ENCODE measurements at places on chromosomes 2 and 18. TPM values are rescaled to one million over a fixed set of nuclear protein-coding genes. Genes with fewer than 3 reads are reported as not detected.

GRCh38 chr2:127165539-127165935, 54.6 kb downstream of the CYP27C1 start:
- no peak for DNase-seq

Gene DSG4
- not detected for total RNA-seq

Gene DQX1
- total RNA-seq, result not detected

- DNase-seq, result no peak
Observed at GRCh38 chr2:64692401-64692800, 38.7 kb upstream of the SERTAD2 start.

GRCh38 chr2:207238831-207239701, 73.3 kb upstream of the KLF7 start:
- DNase-seq, result peak; percentile 98

Gene SIX2
- under 0.01 TPM for total RNA-seq

DNA sequence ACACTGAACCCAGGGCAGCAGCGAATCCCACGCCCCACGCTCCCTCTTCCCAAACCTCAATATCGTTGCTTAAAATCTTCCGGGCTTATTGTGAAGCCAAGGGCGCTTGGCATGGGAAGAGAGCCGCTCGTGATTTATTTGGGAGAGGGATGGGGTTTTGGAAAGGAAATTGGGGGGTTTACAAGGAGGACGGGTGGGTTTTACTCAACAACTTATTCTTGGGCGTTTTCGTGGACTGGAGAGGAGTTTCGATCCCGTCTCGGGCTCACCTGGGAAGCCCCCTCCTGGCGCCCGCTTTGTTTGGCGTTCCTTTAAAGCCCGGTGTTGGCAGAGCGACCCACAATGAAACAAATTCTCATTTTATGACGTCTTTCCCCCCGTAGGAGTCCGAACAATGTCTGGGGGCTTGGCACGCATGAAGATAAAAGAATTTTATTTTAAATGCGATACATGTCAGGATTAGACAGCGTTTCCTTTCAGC, 135.3 kb downstream of the INSIG2 start:
- no peak for DNase-seq

Gene SLC14A1
- 0.86 TPM for total RNA-seq

- DNase-seq, result peak; percentile 59
Observed at GRCh38 chr2:21042958-21043743, 722 bp downstream of the APOB start.

Gene IL1RN
- not detected for total RNA-seq

DNA sequence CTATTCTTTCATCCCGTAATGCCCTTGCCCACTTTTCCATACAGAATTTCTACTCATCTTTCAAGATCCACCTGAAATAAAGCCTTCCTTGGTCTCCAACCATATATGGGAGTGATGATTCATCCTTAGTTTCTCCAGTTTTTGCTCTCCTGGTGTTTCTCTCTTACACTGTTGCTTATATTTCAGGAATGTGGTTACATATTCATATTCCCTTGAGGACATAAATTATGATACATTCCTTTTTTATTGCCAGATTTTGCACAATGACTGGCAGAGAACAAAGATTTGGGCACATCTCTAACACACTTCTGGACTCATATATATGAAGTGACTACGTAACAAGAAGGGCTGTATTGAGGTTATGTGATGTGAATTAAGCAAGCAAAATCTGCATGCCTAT, 1573.4 kb upstream of the NXPH2 start:
- no peak for DNase-seq

DNA sequence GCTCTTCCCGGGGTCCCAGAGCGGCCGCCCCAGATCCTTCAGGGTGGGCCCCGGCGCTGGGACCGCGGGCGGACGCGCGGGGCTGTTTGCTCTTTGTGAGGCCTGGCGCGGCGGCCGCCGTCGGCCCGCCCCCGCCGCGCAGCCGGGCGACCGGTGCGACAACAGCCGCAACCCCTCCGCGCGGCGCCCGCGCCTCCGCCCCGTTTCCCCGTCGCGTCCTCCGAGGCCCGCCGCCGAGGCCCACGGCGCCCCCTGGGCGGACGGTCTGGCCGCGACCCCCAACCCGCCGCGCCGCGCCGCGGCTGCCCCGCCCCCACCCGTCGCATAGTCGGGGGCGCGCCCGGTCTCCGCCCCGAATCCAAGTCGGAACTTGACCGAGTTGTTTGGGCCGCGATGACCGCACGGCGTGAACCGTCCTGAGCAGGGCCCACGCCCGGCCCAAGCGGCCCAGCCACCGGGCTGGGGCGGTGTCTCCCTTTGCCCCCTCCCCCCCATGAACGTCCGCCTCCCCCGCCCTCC, 448 bp downstream of the YPEL5 start:
- DNase-seq, result no peak

Gene TUBB6
- 821 TPM for total RNA-seq

DNA sequence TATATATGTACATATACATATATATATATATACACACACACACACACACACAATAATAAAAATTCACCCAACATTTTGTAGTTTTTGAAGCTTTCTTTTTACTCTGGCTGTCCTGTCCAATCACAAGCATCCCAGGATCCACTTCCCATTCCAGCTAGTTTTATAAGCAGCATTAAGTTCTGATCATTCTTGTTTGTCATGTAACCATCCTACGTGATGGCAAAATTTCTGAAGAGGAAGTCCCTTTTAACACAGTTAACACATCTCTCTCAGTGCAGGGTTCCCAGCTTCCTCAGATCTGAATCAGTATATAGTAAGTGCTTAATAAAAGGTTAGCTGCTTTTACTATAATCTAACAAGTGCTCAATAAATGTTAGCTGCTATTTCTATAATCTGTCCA, 26.4 kb downstream of the MYOM1 start:
- DNase-seq, result no peak

- peak; percentile 46 for DNase-seq
Observed at GRCh38 chr2:12554224-12555011, 162.3 kb upstream of the TRIB2 start.

DNA sequence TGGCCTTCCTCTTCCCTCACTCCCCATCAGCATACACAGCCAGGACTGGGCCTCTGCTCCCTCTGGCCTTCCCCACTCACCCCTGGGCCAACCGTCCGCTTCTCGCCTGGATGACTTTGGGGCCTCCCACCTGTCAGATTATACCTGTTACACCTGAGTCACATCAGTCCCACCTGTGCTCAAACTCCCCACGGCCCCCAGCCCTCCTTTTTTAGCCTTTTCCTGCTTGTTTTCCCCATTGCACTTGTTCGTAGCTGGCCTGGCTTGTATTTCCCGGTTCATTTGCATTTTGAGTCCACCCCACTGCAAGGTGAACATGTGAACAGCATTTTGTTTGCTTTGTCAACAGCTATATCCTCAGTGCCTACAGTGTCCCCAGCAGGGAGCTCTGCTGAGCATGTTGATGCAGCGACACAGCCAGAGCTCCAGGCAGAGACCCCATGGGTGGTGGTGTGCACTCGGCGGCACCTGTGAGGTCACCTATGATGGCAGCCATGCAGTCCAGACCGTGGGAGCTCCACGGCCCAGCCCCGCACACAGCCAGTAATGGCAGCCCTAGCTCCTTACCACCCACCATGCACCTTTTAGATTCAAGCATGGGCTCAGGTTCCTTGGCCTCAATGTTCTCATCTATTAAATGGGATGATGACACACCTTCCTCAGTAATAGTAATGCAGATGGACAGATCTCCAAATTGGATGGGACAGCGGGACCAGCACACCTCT, 276.4 kb upstream of the HS6ST1 start:
- no peak for DNase-seq

Gene INPP5D
- total RNA-seq, result under 0.01 TPM

DNA sequence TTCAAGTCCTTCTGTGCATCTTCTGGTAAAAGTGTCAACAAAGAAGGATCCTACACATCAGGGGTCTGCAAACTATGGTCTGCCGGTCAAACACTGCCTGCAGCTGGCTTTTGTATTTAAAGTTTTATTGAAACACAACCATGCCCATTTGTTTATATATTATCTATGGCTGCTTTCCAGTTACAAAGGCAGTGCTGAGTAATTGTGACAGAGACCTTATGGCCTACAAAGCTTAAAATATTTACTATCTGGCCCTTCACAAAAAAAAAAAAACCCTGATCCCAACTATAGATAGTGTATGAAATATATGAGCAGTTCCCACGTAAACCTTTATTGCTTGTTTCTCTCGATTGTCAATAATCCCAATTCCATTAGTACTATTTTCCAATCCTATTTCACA, 101.4 kb downstream of the RBMS1 start:
- peak; percentile 78 for DNase-seq

DNA sequence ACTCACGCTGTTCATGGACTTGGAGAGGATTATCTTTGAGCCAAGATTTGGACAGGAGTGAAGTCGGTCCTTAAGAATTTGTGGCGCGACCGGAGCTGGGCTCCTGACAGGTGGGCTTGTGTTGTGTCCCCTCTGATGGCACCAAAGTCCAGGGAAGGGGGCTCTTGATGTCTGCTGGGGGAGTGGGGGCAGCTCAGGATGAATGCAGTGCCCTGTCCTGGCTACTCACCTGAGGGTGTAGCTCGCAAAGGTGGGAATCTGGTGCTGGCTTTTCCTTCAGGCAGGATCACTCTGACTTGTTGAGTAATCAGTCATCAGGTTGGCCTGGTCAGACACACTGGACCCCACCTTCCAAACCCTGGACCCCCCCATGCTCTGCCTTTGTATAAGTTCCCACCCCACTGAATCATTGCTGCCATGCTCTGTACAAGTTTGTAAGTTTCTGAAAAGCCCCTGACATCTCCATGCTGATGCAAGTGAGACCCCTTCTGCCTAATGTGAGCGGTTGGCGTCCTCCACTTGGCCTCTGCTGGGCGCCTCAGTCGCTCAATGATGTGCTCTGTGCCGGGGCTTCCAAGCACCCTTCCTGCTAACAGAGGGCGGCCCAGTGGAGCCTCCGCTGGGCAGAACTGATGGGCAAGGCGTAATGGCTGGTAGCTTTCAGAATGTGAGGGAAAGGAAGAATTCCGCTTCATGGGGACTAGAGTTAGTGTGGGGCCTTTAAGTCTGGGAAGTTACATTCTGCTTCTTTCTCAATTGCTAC, 196.1 kb downstream of the MGAT5 start:
- no peak for DNase-seq

Gene TMEM163
- not detected for total RNA-seq

DNA sequence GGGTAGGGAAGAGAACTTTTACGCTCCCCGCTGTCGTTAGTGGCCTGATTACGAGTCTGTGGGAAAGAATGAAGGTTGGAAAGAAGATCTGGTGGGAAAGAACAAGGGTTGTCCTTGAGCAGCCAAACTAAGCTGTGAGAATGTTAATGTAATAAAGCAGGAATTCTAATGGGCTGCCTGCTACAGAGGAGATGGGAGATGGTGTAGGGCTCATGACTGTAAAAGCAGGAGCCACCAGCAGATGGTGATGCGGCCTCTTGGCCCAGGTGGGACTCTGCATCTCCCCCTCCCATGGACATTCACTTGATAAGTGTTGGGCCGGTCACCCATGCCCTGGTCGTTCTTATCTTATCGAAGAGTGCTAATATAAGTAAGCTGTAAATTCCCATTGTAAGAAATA, 150.0 kb downstream of the NEDD4L start:
- DNase-seq, result no peak

DNA sequence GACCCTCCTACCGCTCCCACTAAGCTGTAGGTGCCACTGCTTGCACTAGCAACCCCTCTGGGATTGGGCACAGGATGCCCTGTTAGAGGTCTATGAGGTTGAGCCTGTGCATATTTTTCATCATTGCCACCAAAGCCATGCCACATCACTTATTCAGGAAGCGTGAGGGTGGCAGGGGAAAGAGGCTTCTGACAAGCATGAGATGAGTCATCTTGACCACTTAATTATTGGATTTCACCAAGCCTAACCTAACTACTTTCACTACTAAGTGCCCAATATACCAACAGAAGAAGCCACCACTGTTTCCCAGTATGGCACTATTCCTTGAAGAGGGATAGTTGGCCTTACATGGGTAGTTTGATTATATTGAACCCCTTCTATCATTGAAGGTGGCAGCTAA, 181.3 kb upstream of the EPHA4 start:
- DNase-seq, result no peak

DNA sequence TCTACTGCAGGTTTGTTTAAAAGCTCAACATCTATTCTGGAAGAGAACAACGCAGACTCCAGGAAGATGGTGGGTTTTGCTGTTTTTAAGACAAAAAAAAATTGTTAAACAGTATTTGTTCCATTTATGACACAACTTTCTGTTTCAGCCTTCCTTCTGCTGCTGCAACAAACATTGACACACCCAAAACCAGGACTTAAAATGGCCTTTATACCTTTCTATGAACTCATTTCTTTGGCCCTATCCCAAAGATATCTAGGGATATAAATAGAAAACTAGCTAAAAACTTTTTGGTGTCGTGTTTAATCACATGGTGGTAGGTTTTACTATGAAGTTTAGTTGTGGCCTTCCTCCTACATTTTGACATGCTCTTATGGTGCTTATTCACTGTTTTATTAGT, 964 bp upstream of the GALNT3 start:
- no peak for DNase-seq

Gene ELP2
- 104 TPM for total RNA-seq

DNA sequence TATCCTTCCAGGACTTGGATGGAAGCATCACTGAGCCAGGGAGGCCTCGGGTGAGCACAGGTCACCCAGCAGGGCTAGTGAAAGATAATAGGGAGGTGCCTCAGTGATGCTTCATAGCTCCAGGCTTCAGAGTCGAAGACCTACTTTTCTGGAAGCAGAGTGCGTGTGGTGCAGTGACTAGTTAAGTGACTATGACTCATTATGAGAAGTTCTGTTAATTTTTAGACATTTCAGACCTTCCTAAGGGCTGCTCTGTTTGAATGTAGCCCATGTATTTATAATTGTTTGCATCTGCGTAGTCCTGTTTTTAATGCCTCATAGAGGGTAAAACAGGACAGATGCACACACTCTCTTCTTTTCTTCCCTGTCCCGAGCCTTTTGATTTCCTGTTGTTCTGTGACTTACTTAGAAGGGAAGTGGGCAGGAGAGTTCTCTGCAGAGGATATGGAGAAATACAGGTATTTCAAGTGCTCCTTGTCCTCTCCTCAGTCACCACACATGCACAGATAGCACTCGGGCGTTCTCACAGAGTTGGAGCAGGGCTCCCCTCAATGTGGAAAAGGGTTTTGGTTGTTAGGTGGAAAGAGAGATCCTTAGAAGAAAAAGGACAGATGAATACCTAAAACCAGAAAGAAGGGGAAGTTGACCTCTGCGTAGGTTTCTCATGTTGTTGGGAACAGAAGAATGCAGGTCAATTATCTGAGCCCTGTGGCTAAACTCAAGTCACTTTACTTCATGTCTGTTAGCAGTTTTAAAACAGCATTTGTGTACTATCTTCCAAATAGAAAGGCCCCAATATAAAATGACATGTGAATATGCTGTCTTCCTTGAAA, 34.7 kb downstream of the RALB start:
- DNase-seq, result peak; percentile 68

Measured in fibroblast of villous mesenchyme (primary cell).